ENCODE measurements at places on chromosomes 7 and 10.
A peak's percentile ranks its signal among the peaks of the same experiment; 100 is the strongest.

DNA sequence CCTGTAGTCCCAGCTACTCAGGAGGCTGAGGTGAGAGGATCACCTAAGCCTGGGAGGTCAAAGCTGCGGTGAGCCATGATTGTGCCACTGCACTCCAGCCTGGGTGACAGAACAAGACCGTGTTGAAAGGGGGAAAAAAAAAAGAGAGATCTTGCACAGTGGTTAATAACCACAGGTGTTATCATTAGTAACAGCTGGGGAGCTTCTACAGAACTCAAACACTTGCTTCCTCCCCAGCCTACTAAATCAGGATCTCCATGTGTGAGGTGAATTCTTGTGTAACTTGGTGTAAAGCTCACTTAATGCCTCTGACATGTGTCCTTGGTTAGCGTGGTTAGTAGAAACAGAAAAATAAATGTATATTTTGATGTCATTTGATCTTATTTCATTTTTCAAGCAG lies 43.9 kb upstream of the BMS1 start:
- no peak for DNase-seq

GRCh38 chr10:59229441-59229840 lies 53.0 kb downstream of the PHYHIPL start:
- DNase-seq, result no peak

- DNase-seq, result no peak
These were observed 5.4 kb downstream of the PPIA start for GRCh38 chr7:44801890-44802289.

- DNase-seq, result no peak
These were observed 58.5 kb downstream of the STK32C start for GRCh38 chr10:132249226-132249724.

- DNase-seq, result peak; percentile 28
These were observed 75.0 kb upstream of the SEM1 start for GRCh38 chr7:96784597-96784996.

GRCh38 chr10:62395892-62396291 lies 21.7 kb downstream of the ZNF365 start:
- no peak for DNase-seq

GRCh38 chr10:90461437-90462155 lies 396.2 kb downstream of the HTR7 start:
- DNase-seq, result no peak

- no peak for DNase-seq
These were observed 33.8 kb downstream of the ERCC6 start for GRCh38 chr10:49505076-49505475.

- DNase-seq, result no peak
These were observed 6.5 kb downstream of the INPP5A start for GRCh38 chr10:132543916-132544743.

GRCh38 chr7:1514407-1514806 lies 10.2 kb upstream of the INTS1 start:
- no peak for DNase-seq

- DNase-seq, result no peak
These were observed 70.1 kb downstream of the VPS41 start for GRCh38 chr7:38838725-38839385.

- DNase-seq, result no peak
These were observed 33.5 kb downstream of the SVOPL start for GRCh38 chr7:138667535-138668228.

GRCh38 chr10:88788924-88789323 lies 13.6 kb upstream of the LIPM start:
- no peak for DNase-seq

GRCh38 chr10:62812672-62813439 lies 3.3 kb downstream of the EGR2 start:
- no peak for DNase-seq

- no peak for DNase-seq
These were observed 68.9 kb upstream of the FOXK1 start for GRCh38 chr7:4612939-4613841.

DNA sequence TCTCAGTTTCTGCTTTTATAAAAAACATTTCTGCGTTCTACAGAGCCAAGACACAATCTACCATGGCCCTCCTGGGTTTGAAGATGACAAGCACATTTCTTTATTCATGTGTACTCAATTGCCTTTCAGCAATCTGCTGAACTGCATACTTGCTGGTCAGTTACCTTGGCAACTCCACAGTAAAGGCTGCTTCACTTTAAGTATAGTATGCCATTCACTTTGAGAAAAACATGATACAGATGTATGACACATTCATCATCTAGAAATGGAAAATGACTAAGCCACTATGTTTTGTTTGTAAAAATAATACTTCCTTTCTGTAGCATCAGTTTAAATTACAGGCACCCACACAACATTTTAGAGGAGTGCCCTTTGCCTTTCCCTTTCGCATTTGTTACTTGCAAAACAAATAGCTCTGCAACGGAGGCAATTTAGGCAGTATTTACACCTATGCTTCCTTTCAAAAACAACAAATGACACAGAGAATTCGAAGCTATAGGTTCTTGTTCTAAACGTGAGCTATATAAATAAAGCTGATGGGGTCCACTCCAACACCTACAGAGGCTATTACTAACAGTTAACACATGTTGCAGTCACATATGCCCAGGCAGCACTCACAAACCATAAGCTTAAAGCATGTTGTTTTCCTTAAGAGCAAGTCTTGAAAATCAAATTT lies 23.5 kb downstream of the SGCE start:
- DNase-seq, result peak; percentile 82

DNA sequence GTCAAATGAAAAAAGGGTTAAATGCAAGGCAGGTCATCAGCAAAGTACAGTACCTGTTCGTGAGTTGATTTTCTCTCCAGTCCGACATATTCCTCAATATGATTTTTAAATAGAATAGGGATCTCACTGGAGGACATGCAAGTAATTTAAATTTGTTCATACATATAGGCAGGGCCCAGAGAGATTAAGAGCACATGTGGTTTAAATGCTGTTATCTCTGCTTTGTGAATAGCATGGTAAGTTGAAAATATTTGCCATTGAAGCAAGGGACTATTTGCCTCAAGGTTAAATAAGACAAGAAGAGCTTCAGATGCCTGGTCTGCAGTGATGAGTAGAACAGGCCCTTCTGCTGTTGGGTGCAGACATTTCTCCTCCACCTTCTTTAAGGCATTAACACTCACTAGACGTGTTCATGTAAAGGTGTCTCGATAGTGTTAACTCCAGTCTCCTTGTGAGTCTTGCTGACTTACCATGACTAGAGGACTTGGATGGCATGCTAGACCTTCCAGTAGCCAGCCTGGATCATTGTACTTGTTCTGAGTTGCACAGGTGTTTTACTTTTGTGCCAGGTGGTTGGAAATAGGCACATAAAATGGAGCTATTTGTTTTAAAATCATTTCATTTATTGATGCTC lies 15.6 kb upstream of the AKR1C3 start:
- no peak for DNase-seq

DNA sequence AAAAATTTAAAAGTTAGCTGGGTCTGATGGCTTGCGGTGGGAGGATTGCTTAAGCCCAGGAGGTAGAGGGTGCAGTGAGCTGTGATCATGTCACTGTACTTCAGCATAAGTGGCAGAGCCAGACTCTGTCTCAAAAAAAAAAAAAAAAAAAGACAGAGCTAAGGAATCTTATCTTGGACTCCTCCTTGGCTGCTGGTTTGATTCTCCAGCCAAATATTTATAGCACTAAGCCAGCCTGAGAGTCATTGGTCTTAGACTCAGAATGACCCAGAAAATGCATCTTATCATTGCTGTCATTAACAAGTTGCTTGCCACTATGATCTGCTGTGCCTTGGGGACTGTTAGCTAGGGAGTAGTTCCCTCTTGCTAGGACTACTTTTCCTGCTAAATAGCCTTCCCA lies 164.7 kb downstream of the GNAT3 start:
- DNase-seq, result no peak

DNA sequence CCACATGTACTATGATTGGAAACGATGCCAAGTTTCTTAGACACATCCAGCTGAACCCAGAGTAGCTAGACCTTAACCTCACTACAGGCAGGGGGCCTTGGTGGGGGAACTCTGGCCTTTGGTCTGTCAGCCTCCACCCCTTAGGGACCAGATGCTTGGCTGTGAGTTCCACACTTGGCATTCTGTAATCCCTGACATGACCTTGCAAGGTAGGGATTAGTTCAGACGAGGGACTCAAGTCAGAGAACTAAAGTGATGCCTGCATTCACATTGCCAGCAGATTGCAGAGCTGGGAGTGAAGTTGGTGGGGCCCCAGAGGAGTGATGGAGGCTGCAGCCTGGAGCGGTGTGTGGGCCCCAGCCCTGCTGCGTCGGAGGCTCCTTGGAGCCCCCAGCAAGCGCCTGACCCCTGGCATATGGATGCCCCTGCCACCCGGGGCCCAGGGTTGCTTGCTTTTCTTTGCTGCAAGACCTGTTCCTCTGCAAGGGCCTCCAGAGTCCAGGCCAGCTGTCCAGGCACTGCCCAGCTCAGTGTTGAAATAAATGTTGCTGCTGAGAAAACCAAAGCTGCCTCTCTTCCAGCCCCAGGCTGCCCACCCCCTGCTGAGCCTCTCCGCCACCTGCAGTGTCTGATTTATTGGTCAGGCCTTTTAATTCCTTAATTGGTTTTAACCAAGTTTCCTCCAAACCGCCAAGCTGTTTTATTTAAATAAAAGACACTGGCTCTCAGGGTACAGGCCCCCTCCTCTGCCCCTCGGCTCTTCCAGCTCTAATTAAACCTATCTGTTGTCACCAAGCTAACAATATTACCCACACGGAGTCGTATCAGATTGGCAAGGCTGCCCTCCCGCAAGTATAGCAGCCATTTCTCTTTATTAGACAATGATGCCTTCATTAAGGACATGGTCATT lies 4.7 kb downstream of the NPTX2 start:
- no peak for DNase-seq

DNA sequence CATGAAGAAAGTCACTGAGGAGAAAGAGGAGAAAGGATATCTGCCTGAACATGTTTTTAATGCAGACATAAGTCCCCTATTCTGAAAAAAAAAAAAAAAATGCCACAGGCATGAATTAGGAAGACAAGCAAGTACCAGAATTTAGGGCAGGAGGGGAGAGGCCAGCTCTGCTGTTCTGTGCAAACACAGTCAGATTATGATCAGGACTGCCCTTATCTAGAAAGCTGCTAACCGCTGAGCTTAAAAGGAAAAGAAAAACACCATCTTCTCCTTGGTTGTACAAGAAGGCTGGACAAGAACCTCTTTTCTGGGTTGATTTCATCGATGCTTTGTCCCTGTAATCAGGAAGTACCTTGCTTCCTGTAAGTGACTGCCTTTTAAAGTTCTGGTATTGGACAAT lies 15.3 kb upstream of the PWWP2B start:
- DNase-seq, result no peak

DNA sequence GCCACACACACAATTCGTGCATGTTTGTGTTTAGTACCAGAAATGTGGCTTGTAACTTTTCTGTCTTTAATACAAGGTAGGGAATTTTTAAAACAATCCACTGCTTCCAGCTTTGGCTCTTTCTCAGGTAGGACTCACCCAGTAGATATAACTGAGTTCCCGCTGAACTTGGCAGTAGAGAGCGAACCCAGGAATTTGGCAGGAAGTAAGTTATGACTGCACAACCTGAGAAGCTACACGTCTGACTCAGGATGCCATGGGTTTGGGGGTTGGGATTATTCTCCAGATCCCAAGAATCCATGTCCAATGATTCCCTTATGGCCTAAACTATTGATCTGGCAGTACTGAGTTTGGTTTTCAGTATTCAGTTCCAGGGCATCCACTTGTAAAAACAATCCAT lies 499.7 kb downstream of the CALN1 start:
- DNase-seq, result no peak

DNA sequence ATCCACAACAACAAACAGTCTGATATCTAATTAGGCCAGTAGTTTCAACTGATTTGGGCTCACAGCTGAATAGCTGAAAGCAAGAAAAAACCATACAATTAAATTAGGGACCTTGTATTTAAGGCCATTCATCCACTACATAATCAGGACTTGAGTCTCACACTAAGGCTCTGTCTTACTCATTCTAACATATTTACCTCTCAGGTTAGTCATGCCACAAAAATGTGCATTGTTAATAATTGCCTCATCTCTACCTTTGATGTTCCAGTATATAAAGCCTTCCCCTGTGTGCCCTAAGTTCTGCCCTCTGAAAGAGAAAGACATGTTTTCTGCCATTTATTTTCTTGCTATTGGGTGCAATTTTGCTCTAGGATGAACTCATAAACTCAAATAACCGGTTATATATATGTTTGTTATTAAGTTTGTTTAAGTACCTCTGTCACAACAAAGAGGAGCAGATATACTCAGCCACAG lies 5.3 kb upstream of the C1GALT1 start:
- no peak for DNase-seq

GRCh38 chr10:43166207-43166879 lies 28.1 kb downstream of the CSGALNACT2 start:
- DNase-seq, result no peak

- DNase-seq, result no peak
These were observed 7.0 kb upstream of the MMP21 start for GRCh38 chr10:125782616-125783015.

DNA sequence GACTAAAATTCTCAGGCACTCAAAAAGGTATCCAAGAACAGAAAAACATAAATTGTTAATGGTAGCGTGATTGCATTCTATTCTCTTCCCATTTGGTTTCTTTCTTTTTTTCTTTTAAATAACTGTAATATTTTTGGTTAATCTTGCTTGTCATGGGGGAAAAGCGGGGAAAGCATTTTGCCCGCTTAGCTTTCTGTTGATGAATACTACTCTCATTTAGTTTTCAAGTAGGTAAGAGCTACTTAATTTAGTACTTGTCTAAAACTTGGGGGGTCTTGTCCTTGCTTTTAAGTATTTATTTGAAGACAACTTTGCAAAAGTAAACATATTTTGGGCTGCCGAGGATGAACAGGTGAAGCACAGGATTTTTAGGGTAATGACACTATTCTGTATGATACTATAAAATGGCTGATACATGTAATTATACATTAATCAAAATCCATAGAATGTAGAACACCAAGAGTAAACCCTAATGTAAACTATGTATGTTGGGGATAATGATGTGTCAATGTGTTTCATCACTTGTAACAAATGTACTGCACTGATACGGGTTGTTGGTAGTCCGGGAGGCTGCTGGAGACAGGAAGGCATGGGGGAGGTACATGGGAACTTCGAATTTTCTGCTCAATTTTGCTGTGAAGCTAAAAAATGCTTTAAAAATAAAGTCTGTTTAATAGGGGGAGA lies 1.7 kb downstream of the TES start:
- no peak for DNase-seq

DNA sequence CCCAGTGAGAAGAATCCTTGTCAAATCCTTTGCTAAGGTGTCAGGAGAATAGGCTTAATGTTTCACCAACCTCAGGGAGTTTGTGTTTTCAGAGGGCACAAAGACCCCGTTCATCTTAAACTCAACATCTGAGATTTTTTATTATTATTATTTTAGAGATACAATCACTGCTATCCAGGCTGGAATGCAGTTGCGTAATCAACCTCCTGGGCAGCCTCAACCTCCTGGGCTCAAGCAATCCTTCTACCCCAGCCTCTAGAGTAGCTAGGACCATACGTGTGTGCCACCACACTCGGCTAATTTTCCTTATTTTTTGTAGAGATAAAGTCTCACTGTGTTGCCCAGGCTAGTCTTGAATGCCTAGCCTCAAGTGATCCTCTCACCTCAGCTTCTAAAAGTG lies 599.2 kb downstream of the KCNMA1 start:
- no peak for DNase-seq

- no peak for DNase-seq
These were observed 332.8 kb downstream of the PLXNA4 start for GRCh38 chr7:132243463-132243862.

Data from NCI-H1930 (cell line).